ENCODE measurements at places on chromosomes 11 and 22. TPM values are rescaled to one million over a fixed set of nuclear protein-coding genes. Genes with fewer than 3 reads are reported as not detected.

- DNase-seq: peak; percentile 42
Observed at GRCh38 chr11:2327032-2327431, 25.2 kb downstream of the TSPAN32 start.

GRCh38 chr11:121508449-121508848 lies 55.7 kb upstream of the SORL1-AS1 start:
- DNase-seq: no peak

DNA sequence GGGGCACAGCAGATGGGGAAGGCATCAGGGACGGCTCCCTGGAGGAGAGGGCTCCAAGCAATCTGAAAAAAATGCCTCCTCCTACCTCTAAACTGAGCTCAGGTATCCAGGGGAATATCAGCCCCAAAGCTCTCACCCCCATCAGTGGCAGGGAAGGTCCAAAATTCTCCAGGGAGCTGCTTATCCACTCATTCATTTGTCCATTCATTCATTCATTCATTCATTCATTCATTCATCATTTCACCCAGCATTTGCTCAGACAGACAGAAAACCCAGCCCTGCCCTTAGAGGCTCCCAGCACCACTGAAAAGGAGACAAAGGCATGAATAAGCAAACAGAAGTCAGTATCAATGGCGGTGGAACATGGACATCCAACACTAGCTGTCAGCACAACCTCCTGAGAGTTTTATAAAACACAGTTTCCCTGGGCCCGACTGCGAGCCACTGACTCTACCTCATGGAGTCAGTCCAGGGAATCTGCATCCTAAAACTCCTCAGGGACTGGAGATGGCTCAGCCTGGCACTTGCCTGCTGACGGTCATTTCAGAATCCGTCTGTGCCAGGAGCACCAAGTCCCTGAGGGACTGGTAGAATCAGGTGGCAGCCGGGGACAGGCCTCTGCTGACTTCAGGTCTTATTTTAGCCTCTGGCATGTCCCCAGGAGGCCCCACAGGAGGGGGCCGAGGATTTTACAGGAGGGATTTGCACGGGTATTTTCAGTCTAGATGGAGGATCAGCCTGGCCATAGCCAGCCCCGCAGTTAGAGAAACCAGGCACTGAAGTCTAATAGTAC lies 164.6 kb downstream of the MN1 start:
- DNase-seq: peak; percentile 81

DNA sequence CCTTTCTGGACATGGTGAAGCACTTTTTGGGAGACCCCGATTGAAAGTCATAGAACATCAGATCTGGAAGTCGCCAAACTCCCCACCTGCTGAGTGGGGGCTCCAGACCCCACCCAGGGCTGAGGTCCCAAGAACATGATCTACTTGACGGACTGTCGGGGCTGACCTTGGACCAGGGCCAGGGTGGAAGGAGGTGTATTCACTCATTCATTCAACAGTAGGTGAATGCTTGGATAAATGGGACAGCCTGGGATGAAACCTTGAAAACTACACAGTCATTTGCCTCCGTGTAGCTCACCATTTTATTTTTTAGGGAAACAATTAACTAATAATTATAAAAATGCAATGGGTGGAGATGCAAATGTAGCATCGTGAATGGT lies 629.0 kb downstream of the BRD1 start:
- no peak for DNase-seq

DNA sequence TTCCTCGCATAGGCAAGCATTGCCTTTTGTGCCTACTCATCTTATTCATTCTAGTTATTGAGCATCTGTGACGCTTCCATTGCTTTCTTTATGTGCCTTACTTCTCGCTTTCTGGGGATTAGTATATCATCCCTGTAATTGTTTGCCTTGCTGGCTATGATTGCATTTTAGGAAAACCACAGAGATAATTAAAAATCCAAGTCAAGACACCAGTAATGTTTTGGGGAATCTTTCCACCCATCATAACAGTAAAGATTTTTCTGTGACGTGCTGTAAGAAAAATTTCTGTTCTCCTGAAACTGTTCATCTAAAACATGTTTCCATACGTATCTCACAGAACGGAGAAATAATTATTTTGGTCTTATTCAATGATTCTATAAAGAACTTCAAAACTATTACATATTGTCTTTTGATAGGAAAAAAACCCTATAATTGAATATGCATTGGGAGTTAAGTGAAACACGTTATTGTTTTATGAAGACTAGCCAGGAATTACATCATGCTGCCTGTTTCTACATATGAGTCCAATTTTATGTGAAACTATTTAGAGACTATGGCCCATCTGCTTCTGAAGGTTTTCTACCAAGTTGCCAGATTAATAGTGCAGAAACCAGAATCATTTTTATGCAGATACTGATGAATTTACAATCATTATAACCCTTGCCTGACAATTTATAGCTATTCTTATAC lies 133.7 kb upstream of the FIBIN start:
- no peak for DNase-seq

GRCh38 chr11:80241766-80242165 lies 800.9 kb upstream of the TENM4 start:
- DNase-seq: no peak

DNA sequence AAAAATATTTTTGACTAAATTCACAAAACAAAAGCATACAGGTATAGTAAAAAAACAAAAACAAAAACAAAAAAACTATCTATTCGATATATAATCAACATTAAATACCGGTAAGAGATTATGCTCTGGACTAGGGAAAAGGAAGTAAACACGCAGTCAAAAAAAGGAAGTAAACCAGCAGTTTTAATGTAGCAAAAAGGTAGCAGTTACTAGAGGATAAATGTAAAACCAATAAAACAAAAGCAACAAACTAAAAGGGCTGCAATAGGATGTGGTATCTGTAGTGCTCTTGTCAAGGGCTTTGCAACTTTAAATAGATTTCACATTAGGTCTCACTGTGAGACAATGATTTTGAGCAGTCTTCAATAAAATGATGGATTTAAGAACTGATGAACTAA lies 2.4 kb downstream of the TRIM22 start:
- no peak for DNase-seq

DNA sequence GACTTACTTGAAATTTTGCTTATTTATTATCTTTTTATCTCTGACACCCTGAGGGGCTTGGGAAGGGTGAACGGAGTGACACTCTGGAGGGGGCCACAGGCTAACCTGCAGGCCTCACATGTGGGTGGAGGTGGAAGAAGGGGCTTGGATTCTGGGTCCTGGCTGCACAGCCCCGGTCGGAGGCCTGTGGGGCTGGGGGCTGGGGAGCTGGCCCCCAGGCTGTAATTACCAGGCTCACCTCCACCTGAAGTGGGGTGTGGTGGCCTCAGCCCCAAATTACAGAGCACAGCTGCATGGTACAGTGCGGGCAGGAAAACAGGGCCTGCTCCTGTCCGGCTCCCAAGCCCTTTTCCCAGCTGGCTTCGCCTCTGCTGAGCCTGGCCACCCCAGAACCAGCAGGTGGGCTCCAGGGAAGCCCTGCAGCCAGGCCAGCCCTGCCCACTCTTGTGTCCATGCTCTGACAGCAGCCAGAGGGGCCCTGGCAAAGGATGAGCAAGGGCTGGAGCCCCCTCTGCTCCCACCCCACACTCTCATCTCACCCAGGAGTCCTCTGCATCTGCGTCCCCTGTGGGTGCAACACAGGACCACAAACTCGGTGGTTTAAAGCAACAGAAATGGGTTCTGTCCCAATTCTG lies 48.0 kb downstream of the IGF2 start:
- DNase-seq: no peak

DNA sequence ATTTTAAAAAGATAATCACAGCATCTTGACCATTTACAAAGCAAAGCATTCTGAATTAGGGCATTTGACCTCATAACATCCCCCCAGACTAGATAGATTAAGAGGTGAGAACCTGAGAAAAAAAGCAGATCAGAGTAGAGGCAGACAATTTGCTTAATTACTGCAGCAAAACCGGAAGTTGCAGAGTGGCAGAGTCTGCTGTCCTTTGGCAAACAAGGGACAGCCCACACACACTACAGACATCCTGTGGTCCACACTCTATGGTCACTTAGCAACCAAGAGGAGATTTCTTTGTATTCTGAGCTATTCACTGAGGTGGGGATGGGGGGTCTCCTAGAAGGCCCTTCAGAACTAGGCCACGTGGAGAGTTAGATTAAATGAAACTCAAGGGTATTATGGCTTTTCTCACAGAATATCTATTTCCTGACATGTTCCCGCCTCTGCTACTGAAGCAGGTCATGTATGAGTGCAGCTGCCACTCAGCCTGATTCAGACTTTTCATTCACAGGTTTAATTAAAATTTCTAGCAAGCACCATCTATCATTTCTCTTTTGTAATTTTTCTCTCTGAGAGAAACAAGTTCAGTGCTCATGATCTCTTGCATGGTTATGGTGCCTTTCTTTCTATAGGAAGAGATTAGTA lies 48.5 kb downstream of the SVIP start:
- DNase-seq: no peak

GRCh38 chr11:73287400-73288101 lies 15.4 kb downstream of the P2RY6 start:
- DNase-seq: peak; percentile 81

- DNase-seq: no peak
Observed at GRCh38 chr11:28727254-28727653, 619.1 kb downstream of the METTL15 start.

GRCh38 chr22:22037229-22037628 lies 54.6 kb upstream of the TOP3B start:
- no peak for DNase-seq

GRCh38 chr22:23754980-23755636 lies 883 bp upstream of the VPREB3 start:
- DNase-seq: no peak

DNA sequence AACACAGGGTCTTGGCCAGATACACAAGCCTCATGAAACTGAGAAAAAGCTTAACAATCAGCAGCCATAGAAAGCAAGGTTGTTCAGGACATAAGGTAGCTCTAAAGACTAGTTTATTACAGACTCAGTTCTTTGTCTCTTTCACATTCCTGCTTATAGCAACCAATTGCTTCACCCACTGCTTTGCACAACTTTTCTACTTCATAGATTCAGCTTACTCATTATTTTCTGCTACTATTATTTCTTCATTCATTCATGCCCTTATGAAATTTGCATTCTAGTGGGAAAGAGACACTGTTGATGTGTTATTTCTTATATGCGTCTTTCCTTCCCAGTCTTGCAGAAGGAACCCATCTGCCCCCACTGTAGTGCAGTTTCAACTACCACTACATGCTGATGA lies 4.7 kb downstream of the CCDC34 start:
- no peak for DNase-seq

Gene TMPRSS6
- total RNA-seq: not detected

Gene OR10A2
- not detected for total RNA-seq
